Right renal cortex interstitium (tissue), 3 donors: ENCODE measurements at places on chromosomes 13 and 19. TPM values are rescaled to one million over a fixed set of nuclear protein-coding genes. Genes with fewer than 3 reads are reported as not detected.

GRCh38 chr13:21383090-21383489 is 76.0 kb downstream of the ZDHHC20 start:
- DNase-seq = no peak

GRCh38 chr19:33811246-33811645 is 14.6 kb downstream of the KCTD15 start:
- DNase-seq = no peak

The SERPINE3 gene
- polyA plus RNA-seq = 0.19 TPM

DNA sequence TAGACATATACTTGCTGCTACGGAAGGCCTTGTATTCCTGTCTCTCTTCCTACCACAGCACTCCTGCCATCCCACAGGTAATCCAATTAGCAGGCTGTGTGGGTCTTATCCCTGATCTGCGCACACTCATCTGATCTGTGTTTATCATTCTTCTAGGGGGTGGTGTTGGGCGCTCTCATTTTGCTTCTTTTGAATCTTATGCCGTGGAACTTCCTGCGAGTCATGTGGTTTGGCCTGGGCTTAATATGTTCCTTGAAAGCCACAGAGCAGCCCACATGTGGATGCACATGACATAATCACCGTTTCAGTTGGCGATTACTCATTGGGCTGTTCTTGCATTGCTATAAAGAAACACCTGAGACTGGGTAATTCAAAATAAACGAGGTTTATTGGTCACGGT is 7.5 kb downstream of the RASA3 start:
- no peak for DNase-seq

DNA sequence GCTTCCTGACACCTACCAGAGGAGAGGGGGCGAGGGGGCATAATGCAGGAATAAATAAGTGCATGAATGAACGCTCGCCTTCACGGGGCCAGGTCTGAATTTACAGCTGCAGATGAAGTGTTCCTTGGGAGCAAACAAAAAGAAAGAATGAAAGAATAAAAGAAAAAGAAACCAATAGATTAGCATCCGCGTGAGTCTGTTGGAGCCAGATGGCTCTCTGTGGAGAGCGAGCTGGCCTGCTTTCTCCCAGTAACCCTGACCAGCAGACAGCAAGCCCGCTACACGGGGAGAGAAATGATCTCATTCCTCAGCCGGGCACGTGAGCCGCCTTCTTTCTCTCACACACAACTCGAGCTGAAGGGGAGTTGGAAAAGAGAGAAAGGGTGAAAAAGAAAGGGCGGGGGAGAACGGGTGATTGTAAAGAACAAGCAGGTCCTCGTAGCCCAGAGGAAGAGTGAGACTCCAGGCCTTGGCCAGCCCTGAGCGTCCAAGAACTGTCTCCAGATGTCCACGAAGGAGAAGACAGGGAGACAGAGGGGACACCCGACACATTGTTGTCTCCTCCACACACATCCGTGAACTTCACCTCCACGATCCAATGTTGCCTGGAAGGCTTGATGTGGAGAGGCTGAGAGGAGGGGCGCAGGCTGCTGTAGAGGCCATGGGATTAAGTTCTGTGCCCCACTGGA is 81.4 kb downstream of the RNASEH2B start:
- no peak for DNase-seq

The PAK4 gene
- 40.0 TPM for polyA plus RNA-seq

DNA sequence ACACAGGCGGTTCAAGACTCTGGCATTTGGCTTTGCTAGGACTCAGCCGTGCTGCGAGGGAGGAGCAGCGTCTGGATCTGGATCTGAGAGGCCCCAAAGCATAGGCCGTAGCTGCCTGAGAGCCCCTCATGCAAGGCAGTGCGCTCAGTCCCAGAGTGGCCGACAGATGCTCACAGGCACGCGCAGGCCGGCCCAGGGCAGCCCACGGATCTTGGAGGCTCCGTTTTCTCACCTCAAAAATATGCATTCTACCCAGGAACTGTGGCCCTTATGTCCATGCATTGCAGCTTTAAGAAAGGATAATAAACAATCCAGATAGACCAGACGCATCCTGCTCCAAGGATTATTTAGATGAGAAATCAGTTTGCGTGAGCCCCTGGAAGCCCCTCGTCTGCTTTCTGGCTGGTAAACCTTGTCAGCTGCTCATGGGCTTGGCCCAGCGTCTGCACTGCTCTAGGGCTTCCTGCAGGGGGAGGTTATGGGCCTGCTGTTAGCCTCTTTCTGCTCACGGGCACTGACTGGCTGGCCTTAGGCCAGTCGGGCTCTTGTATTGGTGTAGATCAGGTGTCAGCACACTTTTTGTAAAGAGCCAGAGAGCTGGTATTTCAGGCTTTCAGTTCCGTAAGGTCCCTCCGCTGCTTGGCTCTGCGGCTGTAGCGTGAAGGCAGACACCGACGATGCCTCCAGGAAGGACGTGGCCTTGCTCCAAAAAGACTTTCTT is 24.2 kb downstream of the TEX29 start:
- peak; percentile 40 for DNase-seq

GRCh38 chr19:31985001-31985605 is 360.3 kb upstream of the ZNF507 start:
- DNase-seq = no peak

The GSX1 gene
- not detected for polyA plus RNA-seq

DNA sequence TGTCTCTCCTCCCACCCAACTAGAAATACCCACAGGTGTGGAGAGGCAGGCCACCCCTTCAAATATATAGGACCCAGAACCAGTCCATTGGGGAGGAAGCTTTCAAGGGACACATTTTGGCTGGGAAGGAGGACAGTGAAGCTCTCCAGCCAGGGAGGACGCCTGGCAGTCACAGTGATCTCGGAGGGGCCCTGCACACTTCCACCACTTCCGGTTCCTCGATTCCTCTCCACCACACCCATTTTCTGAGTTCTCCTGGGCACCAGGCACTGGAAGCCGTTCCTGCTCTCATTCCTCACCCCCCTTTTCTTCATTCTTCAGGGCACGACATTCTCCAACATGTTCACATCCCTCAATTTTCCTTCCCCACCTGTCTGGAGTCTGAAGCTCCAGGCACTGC is 30.4 kb upstream of the CEACAM21 start:
- DNase-seq = no peak

DNA sequence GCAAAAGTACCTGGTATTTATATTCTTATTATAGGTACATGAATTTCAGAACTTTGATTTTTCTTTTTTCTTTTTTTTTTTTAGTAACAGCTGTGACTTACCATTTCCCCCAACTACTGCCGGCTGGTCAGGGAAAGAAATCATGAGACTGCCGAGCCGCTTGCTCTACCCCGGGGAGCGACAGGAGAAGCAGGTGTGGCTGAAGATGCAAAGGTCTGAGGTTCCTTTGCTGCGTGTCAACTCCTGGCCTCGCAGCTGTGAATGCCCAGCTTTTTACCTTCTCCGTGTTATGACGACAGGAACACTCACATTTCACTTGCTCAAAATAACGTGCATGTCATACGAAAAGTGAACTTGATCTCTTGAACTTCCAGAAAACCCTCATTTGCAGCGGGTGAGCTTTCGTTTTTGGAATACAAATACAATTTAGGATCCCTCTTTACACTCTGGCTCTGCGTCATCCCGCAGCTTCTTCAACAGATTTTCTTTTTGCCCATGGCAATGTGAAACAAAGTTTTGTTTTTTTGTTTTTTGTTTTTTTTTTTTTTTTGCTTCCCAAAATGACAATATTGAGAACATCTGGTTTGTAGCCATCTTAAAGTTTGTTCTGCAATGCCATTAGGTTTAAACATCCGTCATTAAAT is 117.9 kb downstream of the EFNB2 start:
- no peak for DNase-seq

GRCh38 chr19:46821512-46822409 is 28.9 kb downstream of the AP2S1 start:
- no peak for DNase-seq

The CPB2 gene
- 0.15 TPM for polyA plus RNA-seq

- DNase-seq = no peak
Measured at GRCh38 chr13:112249644-112250610, 126.2 kb upstream of the SPACA7 start.

DNA sequence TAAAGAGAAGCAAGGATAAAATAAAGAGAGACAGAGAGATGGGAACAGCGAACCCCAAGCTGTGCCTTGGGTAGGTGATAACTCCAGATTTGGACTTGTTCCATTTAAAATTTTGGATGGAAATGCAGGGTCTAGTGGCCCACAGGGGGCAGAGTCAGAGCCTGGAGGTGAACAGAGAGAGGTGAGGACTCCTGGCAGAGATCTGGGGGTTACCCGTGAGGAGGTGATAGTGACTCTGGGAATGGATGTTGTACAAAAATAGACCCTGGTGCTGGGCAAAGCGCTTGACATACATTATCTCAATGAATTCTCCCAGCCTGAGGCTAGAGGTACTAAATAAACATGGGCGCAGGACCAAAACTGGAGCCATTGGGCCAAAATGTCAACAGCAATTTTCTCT is 14.3 kb upstream of the DHRS12 start:
- DNase-seq = no peak

The AZU1 gene
- 0.31 TPM for polyA plus RNA-seq

The TNFSF13B gene
- polyA plus RNA-seq = 1.9 TPM

The POGLUT2 gene
- polyA plus RNA-seq = 52.6 TPM

The CEACAM16 gene
- polyA plus RNA-seq = not detected

The HCST gene
- 2.7 TPM for polyA plus RNA-seq

The VRK3 gene
- 46.3 TPM for polyA plus RNA-seq

- DNase-seq = no peak
Measured at GRCh38 chr13:28601581-28601980, 57.3 kb upstream of the POMP start.

The C3 gene
- 17.4 TPM for polyA plus RNA-seq

The CYP4F22 gene
- polyA plus RNA-seq = not detected

The IL4I1 gene
- 3.5 TPM for polyA plus RNA-seq

- DNase-seq = no peak
Measured at GRCh38 chr19:13839938-13840304, 37.0 kb upstream of the NANOS3 start.

The KIR2DL1 gene
- not detected for polyA plus RNA-seq

GRCh38 chr13:110418944-110419343 is 111.9 kb downstream of the COL4A2 start:
- DNase-seq = no peak

The FFAR2 gene
- 0.86 TPM for polyA plus RNA-seq

DNA sequence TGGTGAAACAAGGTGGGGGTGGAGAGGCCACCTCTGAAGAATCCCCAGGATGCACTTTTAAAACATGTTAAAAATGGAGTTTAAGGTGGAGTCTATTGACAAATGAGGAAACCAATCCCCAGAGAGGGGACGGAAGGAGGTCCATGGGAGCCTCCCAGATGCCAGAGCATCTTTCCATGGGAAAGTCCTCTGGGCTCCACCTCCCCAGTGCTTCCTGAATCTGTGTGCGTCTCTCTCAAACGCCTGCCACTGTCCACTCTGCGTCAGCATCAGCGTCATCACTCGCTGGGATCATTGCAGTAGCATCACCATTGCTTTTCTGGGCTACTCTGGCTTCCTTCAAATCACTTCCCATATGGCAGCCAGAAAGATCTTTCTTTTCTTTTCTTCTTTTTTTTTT is 6.2 kb downstream of the GPR4 start:
- DNase-seq = no peak

The ADAMTS10 gene
- 23.1 TPM for polyA plus RNA-seq

DNA sequence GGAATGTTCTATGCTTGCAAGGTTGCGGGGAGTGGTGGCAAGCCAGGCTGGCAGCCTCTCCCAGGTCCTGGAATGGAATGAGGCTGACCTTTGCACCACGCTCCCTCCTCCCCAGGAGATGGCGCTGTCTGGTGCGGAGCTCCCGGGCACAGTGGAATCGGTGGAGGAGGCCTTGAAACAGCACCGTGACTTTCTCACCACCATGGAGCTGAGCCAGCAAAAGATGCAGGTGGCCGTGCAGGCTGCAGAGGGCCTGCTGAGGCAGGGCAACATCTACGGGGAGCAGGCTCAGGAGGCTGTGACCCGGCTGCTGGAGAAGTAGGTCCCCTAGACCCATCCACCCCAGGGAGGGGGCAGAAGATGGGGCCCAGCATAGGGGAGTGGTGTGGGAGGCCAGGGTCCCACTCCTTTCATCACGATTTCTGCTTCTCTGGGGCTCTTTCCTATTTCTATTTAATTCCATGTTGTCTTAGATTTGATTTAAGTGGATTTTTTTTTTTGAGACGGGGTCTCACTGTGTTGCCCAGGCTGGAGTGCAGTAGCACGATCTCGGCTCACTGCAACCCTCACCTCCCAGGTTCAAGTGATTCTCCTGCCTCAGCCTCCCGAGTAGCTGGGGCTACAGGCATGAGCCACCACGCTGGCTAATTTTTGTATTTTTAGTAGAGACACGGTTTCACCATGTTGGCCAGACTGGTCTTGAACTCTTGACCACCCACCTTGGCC is 53.2 kb upstream of the SHKBP1 start:
- DNase-seq = no peak

DNA sequence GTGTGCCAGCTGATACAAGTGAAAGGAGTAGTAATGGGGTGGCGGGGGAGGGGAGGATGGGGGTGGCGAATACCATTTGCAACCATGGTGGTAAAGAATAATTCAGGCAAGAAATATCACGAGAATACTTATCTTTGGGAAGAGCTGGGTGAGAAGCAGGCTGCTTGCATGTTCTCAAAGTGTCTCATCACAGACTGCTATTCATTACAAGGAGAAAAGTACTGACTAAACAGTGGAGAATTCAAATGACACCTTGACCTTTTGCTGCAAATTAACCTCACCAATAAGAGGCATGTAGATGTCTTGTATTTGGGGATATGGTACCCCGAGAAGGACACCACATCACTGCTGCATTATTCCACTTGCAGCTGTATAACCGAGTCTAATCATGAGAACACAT is 585.7 kb upstream of the GPC6 start:
- DNase-seq = no peak

The PSG6 gene
- not detected for polyA plus RNA-seq

DNA sequence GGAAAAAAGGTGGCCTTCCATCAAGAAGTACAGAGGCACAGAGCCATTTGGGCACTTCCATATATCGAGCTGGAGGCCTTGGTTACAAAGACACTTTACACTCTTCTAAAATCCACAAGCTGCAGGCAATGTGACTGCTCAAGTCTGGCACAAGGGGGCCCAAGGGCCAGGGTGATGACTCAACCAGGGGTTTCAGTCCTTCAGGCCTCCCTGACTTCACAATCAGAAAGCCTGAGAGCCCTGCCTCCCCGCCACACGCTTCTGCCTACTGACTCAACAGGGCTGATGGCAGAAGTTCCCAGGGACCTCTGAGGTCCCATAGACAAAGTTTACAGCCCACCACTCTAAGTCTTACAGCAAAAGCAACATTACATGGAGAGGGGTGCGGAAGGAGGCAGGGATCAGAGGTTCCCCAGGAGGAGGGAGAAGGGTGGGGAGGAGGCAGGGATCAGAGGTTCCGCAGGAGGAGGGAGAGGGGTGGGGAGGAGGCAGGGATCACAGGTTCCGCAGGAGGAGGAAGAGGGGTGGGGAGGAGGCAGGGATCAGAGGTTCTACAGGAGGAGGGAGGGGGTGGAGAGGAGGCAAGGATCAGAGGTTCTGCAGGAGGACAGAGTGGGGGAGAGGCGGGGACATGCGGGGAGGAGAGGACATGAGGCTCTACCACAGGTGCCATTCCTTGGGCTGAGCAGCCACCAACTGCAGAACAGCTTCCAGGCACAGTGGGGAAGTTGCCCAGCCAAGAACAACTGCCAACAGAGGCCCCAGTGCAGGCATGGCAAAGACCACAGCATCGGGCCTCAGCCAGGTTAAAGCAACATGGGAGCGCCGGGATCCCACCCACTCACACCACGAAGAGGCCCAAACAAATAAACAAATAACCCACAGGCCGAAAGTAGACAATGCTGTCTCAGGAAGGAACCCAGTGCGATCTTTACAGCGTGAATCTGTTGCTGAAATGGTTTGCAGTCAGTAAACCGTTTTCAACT is 52.0 kb downstream of the SLC7A1 start:
- no peak for DNase-seq
